ENCODE measurements at places on chromosomes 6 and 20. TPM values are rescaled to one million over a fixed set of nuclear protein-coding genes. Genes with fewer than 3 reads are reported as not detected.
A peak's percentile ranks its signal among the peaks of the same experiment; 100 is the strongest.

The FRS3 gene
- 4.0 TPM for total RNA-seq

The CDH4 gene
- 0.22 TPM for total RNA-seq

DNA sequence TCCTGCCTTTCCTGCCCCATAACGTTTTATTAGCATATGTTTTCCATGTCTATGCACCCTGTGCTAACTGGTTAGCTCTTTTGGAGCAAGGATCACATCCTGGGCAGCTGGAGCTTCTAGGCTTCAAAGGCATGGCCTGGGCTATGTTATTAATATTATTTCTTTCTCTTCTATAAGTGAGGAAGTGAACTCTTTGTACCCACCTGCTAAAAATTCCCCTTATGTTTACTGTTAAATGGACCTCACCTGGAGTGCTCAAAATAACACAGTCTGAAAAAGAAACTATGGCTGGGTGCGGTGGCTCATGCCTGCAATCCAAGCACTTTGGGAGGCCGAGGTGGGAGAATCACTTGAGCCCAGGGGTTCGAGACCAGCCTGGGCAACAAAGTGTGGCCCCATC lies 97.8 kb downstream of the TNFAIP3 start:
- no peak for DNase-seq
- H3K36me3 ChIP-seq, result no peaks in the 10 kb centered on the region
- no peak overlapping the region for H3K27ac ChIP-seq
- no peak overlapping the region for H3K4me3 ChIP-seq
- no peaks in the 10 kb centered on the region for H3K27me3 ChIP-seq

The RSPO3 gene
- total RNA-seq, result 4.7 TPM

GRCh38 chr20:53981752-53982437 lies 88.5 kb downstream of the BCAS1 start:
- no peaks in the 10 kb centered on the region for H3K36me3 ChIP-seq
- H3K27me3 ChIP-seq, result no peaks in the 10 kb centered on the region
- no peaks in the 10 kb centered on the region for H3K4me1 ChIP-seq
- no peak overlapping the region for H3K4me3 ChIP-seq

The APCDD1L gene
- total RNA-seq, result not detected

The MYLK2 gene
- total RNA-seq, result 0.83 TPM

The EYA4 gene
- total RNA-seq, result 3.3 TPM

DNA sequence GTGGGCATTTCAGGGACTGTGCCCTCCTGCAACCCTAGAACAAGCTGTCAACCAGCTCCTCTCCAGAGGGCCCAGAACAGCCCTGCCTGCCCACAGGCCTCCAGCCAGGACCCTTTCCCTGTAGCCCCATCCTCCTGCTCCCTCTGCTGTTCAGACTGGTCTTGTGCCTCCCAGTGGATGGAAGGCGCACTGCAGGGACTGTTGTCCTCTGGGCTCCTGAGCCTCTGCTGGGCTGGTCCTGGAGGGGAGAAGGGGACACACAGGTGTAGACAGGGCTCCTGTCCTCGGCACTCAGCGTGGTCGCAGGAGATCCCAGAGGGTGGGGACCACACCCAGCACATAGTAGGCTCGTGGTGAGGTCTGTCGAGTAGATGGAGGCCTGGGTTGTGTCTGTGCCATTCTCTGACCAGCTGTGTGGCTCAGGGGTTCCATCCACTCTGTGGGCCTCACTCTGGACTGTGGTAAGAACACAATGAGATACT lies 11.5 kb downstream of the ITPR3 start:
- H3K27me3 ChIP-seq, result no peaks in the 10 kb centered on the region
- peak; percentile 42 for DNase-seq

GRCh38 chr6:25903467-25904099 lies 26.9 kb downstream of the SLC17A2 start:
- no peaks in the 10 kb centered on the region for H3K4me1 ChIP-seq
- no peaks in the 10 kb centered on the region for H3K36me3 ChIP-seq
- H3K4me3 ChIP-seq, result no peak overlapping the region
- DNase-seq, result no peak

DNA sequence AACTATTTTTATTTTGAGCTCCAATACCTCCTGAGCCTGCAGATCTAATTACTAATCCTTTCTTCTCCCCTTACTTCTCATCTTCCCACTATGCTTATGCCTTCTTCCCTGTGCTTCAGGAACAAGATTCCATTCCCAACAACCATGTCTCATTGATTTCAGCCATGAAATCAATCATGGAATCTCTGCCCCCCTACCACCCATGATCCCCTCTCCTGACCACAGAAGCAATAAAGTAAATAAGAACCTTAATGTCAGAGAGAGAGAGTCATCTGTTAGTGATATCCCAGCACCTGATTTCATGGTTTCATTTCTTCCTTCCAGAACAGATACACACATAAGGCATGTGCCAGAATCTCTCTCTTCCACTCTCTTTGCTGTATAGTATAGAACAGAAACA lies 339.7 kb upstream of the KCNQ5 start:
- no peak overlapping the region for H3K27ac ChIP-seq
- H3K4me1 ChIP-seq, result no peaks in the 10 kb centered on the region
- H3K36me3 ChIP-seq, result no peaks in the 10 kb centered on the region

- no peaks in the 10 kb centered on the region for H3K36me3 ChIP-seq
- no peaks in the 10 kb centered on the region for H3K4me1 ChIP-seq
- H3K27me3 ChIP-seq, result no peaks in the 10 kb centered on the region
- H3K27ac ChIP-seq, result no peak overlapping the region
These were observed 114.6 kb downstream of the LCA5 start for GRCh38 chr6:79422666-79423065.

DNA sequence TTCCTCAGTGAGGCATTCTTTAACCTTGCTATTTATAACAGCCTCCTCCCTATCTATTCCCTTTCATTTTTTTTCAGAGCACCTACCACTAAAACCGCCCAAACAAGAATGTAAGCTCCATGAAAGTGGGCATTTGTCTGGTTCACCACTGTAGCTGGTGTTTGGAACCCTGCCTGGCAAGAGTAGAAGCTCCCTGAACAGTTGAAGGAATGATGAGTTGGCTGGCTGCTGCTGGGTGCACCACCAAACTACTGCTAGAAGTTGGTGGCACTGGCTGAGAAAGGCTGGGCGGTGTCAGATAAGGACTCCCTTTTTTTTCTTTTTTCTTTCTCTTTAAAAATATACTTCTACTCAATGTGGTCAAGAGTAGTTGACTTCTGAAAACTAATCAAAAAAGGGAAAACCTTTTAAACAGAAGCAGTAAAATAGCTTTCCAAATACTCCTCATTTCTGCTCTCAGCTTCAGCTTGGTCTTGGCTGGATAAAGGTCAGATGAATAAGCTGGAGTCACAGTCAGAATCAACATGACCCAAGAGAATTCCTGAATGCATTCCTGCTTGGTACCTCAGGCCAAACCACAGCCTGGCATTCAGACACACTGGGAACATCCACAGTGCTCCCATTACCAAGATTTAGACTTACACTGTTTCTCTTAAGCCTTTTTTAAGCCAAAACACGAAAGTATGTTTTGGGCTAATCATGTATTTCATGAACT lies 38.0 kb downstream of the RTN4IP1 start:
- no peak overlapping the region for H3K27ac ChIP-seq
- no peaks in the 10 kb centered on the region for H3K27me3 ChIP-seq
- H3K4me3 ChIP-seq, result no peak overlapping the region
- no peaks in the 10 kb centered on the region for H3K4me1 ChIP-seq

The TAGAP gene
- total RNA-seq, result 3.7 TPM

The SLC24A3 gene
- 8.1 TPM for total RNA-seq

DNA sequence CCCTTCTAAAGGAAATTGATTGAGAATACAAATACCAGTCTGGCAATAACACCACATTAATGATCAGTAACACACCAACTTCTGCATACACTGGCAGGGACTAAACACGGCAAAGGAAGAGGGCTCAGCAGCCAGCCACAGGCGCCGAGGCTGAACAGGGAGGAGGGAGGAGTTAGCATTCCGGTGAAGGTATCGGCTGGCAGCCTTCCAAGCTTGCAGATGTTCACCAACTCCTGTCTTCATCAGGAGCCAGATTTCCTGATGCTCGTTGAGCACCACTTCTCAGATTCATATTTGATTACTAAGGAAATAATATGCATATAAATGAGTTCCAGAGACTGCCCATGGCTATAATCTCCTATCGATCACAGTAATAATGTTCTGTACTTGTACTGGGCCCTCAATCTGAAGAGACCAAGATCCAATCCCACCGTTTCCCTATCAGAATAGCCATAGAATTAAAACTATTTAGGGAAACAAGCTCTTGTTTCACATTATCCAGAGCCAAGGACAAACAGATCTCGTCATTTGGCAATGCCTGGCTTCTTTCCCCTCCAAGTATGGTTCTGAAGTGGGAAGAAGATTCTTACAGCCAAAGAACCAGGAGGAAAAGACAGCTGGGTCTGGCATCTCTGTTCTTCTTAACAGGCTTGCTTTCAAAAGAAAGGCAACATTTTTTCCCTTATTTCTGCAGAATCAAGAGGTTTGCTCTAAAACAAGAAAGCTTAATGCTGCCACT lies 42.2 kb downstream of the GFOD1 start:
- H3K4me1 ChIP-seq, result no peaks in the 10 kb centered on the region
- H3K27me3 ChIP-seq, result no peaks in the 10 kb centered on the region
- H3K4me3 ChIP-seq, result no peak overlapping the region
- peak; percentile 80 for DNase-seq
- no peaks in the 10 kb centered on the region for H3K36me3 ChIP-seq

- peaks cover 14% of the 10 kb centered on the region for H3K4me1 ChIP-seq
- no peak overlapping the region for H3K27ac ChIP-seq
- H3K36me3 ChIP-seq, result no peaks in the 10 kb centered on the region
- H3K4me3 ChIP-seq, result no peak overlapping the region
- no peak for DNase-seq
These were observed 74.0 kb downstream of the SOBP start for GRCh38 chr6:107563694-107564588.

DNA sequence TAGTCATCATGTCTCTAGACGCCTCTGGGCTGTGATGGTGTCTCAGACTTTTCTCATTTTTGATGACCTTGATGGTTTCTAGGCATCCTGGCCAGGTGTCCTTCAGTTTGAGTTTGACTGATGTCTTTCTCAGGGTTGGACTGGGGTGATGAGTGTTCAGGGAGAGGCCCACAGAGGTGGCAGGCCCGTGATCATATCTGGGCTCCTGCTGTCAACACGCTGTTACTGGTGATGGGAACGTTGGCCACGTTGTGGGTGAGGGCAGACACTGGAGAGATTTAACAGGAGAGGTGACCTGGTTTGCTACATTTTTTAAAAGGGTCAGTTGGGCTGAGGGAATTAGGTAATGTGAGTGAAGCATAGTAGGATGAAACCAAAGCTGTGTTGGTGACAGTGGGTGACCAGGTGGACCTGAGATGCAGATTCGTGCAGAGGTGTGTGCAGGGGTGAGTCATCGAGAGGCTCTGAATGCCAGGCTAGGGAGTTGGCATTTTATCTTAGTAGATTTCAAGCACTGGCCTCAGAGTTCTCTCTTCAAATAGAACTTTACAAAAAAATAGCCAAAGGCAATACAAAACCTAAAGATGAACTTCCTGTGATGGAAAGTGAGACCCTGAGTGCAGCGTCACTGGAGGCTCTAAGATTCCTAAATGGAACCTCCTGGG lies 174.1 kb downstream of the CDH26 start:
- no peaks in the 10 kb centered on the region for H3K36me3 ChIP-seq
- no peak overlapping the region for H3K4me3 ChIP-seq
- H3K27me3 ChIP-seq, result no peaks in the 10 kb centered on the region
- no peak overlapping the region for H3K27ac ChIP-seq

- H3K4me3 ChIP-seq, result peak overlapping the region; percentile 22
- H3K27me3 ChIP-seq, result no peaks in the 10 kb centered on the region
- peaks cover 9% of the 10 kb centered on the region for H3K4me1 ChIP-seq
- H3K27ac ChIP-seq, result no peak overlapping the region
These were observed 646 bp upstream of the CPNE5 start for GRCh38 chr6:36839749-36840431.

DNA sequence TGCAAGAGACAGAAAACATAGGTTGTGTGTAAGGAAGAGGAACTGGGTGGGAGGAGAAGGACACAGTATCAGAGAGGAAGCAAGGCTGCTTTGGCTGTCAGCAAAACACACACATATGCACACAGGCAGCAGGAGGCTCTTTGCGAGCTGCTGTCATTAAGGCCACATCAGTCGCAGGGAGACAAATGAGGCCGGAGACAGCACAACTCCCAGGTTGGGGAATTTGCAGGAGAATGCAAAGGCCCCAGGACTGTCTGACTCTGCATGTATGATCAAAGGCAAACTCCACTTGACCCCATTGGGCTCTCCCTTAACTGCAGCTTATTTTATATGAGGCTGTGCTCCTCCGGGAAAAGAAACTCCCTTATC lies 35.3 kb downstream of the METTL24 start:
- no peaks in the 10 kb centered on the region for H3K36me3 ChIP-seq
- H3K4me3 ChIP-seq, result no peak overlapping the region
- peaks cover 16% of the 10 kb centered on the region for H3K4me1 ChIP-seq
- no peak overlapping the region for H3K27ac ChIP-seq
- H3K27me3 ChIP-seq, result no peaks in the 10 kb centered on the region

The EPB41L1 gene
- total RNA-seq, result 50.7 TPM

DNA sequence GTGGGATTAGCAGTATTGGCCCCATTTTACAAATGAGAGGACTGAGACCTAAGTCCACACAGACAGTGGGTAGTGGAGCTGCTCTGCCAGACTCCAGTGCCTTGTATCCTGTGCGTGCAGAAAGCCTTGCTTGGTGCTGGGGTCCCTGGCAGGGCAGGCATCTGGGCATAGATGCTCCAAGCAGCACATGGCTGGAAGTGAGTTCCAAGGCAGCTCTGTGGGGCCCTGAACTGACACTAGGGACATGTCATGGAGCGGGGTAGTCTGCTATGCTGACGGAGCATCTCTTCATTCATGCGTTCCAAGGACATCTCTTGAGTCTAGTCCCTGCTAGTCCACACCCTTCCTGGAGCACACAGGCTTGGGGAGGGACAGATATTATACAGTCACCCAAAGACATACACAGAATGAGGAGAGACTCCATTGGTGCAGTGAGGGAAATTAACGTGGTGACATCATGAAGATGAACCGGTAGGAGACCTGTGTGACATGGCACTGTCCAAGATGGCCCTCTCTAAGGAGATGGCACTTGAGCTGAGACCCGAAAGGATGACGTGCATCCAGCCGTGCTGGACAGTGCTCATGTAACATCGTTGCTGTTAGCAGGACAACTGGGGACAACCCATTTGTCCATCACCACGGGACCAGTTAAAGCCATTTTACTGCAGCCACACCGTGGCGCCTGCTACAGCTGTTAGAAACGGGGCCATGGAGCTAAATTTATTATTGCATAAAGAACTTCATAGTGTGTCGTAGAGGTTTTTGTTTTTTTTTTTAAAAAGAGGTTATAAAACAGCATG lies 65.1 kb downstream of the DLGAP4 start:
- H3K4me3 ChIP-seq, result no peak overlapping the region
- DNase-seq, result no peak
- H3K27ac ChIP-seq, result no peak overlapping the region

The TSPYL4 gene
- total RNA-seq, result 26.0 TPM

The PLEKHG1 gene
- 19.9 TPM for total RNA-seq

The BCAS4 gene
- 11.4 TPM for total RNA-seq

The MACROD2 gene
- 17.8 TPM for total RNA-seq

The SPAG4 gene
- 6.6 TPM for total RNA-seq

The EPHA7 gene
- 0.39 TPM for total RNA-seq

Data from thyroid gland (tissue), 4 donors.